ENCODE measurements at places on chromosomes 2 and 18.

DNA sequence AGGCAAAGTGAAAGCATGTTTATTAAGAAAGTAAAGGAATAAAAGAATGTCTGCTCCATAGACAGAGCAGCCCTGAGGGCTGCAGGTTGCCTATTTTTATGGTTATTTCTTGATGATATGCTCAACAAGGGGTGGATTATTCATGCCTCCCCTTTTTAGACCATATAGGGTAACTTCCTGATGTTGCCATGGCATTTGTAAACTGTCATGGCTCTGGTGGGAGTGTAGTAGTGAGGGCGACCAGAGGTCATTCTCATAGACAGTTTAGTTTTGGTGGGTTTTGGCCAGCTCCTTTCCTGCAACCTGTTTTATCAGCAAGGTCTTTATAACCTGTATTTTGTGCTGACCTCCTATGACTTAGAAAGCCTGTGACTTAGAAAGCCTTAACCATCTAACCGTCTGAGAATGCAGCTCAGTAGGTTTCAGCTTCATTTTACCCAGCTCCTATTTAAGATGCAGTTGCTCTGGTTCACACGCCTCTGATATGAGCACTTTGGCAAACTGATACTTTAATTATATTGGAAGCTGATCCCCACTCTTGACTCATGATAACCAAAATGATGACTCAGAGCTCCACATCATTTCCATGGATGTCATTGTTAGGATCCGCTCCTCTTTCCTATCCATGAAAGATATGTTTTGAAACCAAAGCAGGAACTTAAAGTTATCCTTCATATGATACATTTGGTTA is 14.5 kb upstream of the ERMN start:
- DNase-seq: no peak

DNA sequence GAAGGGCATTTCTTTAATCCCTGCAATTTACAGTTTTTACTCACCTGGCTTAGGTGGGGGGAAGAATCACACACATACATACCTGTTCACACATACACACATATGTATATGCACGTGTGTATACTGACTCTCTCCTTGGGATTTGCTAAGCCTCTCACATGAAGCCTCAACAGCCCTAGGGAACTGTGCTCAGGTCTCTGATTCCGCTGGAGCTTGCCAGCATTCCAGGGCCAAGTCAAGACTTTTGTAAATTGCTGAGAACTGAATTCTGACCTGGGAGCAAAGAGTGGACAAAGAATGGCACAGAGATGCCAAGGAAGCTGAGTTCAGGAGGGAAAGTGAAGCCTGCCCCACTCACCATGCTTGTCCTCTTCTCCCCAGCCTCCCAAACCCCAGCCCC is 177.3 kb downstream of the TMEM247 start:
- DNase-seq: no peak

GRCh38 chr2:36355890-36356297 is 316 bp downstream of the CRIM1 start:
- DNase-seq: no peak

DNA sequence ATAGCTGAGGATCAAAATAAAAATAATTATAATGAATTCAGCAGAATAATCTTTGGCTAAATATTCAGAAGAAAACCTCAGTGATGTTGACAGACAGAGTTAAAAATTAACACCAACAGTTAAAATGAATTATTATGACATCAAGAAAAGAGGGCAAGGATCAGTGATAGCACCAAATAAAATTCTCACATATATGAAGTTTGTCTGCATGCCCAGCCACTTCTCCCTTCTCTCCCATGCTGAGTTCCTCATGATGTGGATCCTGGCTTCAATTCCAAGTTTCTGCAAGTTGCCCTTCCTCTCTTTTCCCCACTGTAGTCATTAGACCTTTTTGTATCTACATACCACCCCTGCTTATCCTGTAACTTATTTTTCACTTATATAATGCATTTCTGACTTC is 6.8 kb downstream of the STRADB start:
- no peak for DNase-seq

- DNase-seq: no peak
Observed at GRCh38 chr18:50458796-50459195, 84.0 kb downstream of the SKA1 start.

- no peak for DNase-seq
Observed at GRCh38 chr18:77108001-77108692, 24.4 kb downstream of the MBP start.

- no peak for DNase-seq
Observed at GRCh38 chr2:85723707-85724360, 29.7 kb downstream of the GNLY start.

DNA sequence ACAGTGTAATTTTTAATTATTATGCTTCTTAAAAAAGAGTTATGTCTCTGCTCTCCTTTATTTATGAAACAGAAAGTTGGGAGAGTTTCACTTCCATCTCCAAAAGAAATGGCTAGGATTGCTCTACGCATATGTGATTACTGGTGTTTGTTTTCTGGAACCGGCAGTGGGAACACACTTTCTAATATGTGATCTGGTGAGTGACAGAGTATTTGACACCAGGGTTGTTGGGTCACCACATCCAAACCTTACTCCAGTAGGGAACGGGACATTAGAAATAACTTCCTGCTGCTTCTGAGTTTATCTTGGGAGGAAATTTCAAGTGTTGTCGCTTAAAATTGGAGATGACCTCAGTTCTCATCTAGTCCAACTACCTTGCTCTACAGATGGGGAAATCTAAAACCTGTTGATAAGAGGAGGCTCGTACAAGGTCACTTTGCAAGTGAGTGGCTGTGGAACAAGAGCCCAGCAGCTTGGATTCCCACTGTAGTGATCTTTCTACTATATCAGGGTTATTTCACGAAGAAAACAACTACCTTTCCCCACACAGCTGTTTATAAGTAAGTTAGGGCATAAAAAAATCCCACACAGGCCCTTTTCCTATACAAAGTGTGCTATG is 108.5 kb downstream of the TTC32 start:
- no peak for DNase-seq

DNA sequence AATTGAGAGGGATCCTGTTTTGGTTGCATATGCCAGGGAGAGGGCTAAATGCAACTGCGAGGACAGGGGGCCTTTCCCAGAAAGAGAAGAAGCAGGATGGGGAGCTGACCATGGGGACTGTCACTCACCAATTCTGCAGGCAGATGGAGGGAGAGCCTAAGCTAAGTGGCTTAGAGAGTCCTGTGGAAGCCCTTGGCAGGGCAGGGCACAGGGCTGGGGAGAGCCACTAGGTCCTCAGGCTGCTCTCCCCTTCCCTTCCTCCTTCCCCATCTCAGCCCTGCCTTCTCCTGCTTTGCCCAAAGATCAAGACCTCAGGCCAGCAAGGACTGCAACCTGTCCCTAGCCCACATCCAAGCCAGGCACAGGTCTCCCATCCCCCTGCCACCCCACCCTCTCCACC is 24.4 kb upstream of the CATIP start:
- no peak for DNase-seq
